ENCODE measurements at places on chromosomes 6 and 20.

DNA sequence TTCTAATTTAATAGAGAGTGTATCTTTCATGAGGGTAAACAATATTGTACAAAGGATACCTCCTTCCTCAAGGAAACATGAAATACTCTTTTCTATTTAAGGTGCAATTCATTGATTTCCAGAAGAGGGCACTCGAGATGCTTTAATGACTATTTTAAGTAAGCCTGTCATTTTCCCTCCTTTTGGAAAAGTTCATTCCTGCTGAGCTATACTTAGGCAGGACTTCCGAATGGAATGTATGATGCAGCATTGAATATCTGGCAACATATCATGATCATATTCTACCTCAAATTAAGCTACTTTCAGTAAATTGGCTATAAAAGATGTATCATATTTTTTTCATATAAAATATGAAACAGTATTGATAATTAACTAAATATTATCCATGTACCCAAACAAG lies 5.0 kb downstream of the DST start:
- peak; percentile 78 for DNase-seq

- no peak for DNase-seq
Measured at GRCh38 chr6:47165918-47166317, 123.8 kb upstream of the ADGRF1 start.

DNA sequence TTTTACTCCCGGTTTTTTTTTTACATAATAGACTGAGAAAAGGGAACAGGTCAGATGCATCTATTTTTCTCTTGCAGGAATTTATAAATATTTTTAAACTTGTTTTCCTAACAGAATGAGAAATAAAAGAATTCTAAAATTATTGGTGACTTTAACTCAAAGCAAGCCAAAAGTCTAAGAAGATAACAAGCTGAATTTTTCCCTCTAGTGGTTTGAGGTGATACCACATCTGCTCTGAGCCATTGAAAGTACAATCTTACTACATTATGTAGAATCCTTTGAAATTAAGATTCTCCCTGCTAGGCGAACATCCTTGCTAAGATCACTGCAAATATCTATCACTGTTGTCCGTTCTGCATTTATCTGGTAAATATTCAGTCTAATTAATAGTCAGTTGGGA lies 10.7 kb upstream of the STMND1 start:
- no peak for DNase-seq

- peak; percentile 62 for DNase-seq
Measured at GRCh38 chr6:141677598-141678211, 455.0 kb upstream of the GJE1 start.
